ENCODE measurements at places on chromosomes 5 and 9. TPM values are rescaled to one million over a fixed set of nuclear protein-coding genes. Genes with fewer than 3 reads are reported as not detected.

DNA sequence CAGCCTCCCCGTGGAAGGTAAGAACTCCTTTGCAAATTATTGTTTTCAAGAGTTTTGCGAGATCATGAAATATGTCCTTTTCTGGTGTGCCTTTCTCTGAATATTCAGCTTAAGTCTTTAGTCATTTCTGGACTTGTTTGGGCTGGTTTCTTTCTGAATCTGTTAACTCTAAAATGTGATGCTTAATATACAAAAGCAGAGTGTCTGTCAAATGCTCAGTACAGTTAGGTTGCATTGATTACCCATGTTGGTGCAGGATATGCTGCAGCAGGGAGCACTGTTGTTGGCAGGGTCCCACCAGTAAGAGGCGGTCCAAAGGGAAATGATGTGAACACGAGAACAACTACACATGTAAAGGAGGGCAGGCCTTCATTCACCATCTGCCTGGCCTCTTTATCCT, 47.7 kb downstream of the SPTAN1 start:
- no peak for DNase-seq
- H3K27ac ChIP-seq: no peak overlapping the region
- no peaks in the 10 kb centered on the region for H3K27me3 ChIP-seq
- H3K4me3 ChIP-seq: no peak overlapping the region
- no peaks in the 10 kb centered on the region for H3K36me3 ChIP-seq

- no peak overlapping the region for H3K27ac ChIP-seq
- H3K36me3 ChIP-seq: peaks cover 16% of the 10 kb centered on the region
- H3K4me1 ChIP-seq: peaks cover 29% of the 10 kb centered on the region
- H3K4me3 ChIP-seq: no peak overlapping the region
- no peak for DNase-seq
- H3K27me3 ChIP-seq: no peaks in the 10 kb centered on the region
Observed at GRCh38 chr5:180790020-180790419, 12.6 kb downstream of the MGAT1 start.

GRCh38 chr5:38803246-38803645, 42.6 kb upstream of the OSMR start:
- no peaks in the 10 kb centered on the region for H3K4me1 ChIP-seq
- no peak overlapping the region for H3K27ac ChIP-seq
- no peaks in the 10 kb centered on the region for H3K27me3 ChIP-seq

DNA sequence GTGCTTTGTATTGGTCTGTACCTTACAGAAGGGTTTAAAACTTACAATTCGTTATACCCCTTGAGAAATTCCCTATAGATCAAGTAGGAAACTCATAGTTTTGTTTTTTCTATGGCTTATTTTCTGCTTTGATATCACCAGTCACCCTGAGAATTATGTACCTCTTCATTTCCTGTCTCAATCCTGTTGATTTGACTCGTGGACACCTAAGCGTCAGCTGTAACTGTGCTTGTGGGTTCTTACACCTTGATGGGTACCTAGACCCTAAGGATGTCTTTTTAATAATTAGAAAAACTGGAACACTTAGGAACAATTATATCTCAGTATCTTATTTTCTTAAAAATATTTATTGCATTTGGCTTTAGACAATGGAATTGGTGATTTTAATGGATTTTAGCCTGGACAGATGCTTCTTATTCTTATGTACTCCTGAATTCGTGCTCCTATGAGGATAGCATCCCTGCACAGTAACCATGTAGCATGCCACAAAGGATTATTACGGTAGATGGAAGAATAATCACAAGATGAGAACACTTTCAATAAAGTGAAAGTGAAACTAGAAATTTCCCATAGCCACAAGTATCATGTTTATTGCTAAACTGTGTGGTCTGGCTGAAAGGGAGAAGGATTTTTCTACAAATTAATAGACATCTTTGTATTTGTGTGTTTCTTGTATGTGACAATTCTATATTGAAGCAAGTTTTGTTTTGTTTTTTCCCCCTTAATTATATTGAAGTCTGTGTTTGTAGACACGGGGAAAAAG, 1920.3 kb upstream of the WWC1 start:
- H3K36me3 ChIP-seq: no peaks in the 10 kb centered on the region
- H3K4me1 ChIP-seq: no peaks in the 10 kb centered on the region
- DNase-seq: no peak
- H3K27me3 ChIP-seq: no peaks in the 10 kb centered on the region
- peak overlapping the region; percentile 23 for H3K4me3 ChIP-seq

DNA sequence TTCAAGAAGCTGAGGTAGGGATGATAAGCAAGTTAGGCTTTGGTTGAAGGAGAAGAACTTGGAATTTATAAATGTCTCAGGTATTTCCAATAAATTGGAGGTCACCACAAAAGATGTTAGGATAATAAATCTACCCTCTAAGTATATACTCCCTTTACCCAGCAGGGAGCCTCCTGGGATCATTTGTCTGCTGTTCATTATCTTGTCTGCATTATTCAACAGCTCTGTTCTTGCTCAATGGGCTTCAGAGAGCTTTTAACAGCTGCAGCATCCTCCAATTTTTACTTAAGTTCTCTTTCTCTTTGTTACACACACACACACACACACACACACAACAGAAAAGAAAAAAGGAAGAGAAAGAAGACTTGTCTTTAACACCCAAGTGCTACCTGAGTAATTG, 51.7 kb upstream of the VPS13A start:
- no peak overlapping the region for H3K4me3 ChIP-seq
- H3K27ac ChIP-seq: no peak overlapping the region
- peaks cover 37% of the 10 kb centered on the region for H3K27me3 ChIP-seq
- H3K4me1 ChIP-seq: no peaks in the 10 kb centered on the region

DNA sequence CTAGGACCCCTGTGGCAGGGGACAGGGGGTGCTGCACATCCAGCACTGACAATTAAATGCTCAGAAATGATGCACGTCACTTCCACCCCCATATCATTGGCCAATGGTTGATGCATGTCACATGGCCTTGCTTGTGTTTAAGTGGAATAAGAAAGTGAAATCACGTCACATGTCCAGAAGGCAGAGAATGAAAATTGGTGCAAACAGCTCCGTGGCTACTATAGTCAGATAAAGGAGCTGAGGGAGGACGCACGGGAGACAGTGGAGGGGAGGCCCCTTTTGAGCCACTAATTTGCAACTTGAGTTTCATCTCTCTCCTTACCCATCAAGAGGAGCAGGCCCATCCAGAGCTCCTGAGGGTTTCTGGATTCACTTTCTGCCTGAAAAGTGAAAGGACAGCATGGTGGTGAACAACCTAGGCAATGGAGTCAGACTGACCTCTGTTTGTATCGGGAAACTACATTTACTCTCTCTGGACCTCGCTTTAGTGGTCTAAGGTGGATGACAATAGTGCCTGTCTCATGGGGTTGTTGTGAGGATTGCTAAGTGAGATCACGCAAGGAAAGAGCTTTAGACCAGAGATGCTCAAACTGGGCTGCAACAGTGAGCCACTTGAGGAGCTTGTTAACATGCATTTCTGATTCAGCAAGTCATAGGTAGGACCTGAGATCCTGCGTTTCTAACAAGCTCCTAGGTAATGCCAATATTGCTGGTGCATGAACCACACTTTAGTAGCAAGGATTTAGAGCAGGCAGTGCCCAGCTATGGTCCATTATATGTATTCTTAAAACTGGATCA, 133.9 kb upstream of the ADRA1B start:
- DNase-seq: no peak
- H3K36me3 ChIP-seq: no peaks in the 10 kb centered on the region
- H3K4me3 ChIP-seq: no peak overlapping the region
- H3K4me1 ChIP-seq: no peaks in the 10 kb centered on the region
- H3K27me3 ChIP-seq: no peaks in the 10 kb centered on the region
- H3K27ac ChIP-seq: no peak overlapping the region

- no peak for DNase-seq
- no peaks in the 10 kb centered on the region for H3K4me1 ChIP-seq
- H3K27me3 ChIP-seq: no peaks in the 10 kb centered on the region
- H3K4me3 ChIP-seq: no peak overlapping the region
- H3K36me3 ChIP-seq: no peaks in the 10 kb centered on the region
Observed at GRCh38 chr5:104071887-104072286, 509.3 kb upstream of the NUDT12 start.

The VCAN gene
- total RNA-seq: 12.1 TPM

The SPATA6L gene
- total RNA-seq: 5.5 TPM

The HCN1 gene
- total RNA-seq: not detected

Measured in transverse colon (tissue), 4 donors.